ENCODE measurements at places on chromosomes 16 and 17. TPM values are rescaled to one million over a fixed set of nuclear protein-coding genes. Genes with fewer than 3 reads are reported as not detected.

CACNA1H gene
- 6.3 TPM for polyA plus RNA-seq

ZSCAN10 gene
- polyA plus RNA-seq = 0.02 TPM

HBA2 gene
- 126 TPM for polyA plus RNA-seq

ZNF629 gene
- 5.7 TPM for polyA plus RNA-seq

VPS25 gene
- 45.1 TPM for polyA plus RNA-seq

COX10 gene
- 6.4 TPM for polyA plus RNA-seq

TLCD2 gene
- polyA plus RNA-seq = 6.2 TPM

SCGB1C2 gene
- not detected for polyA plus RNA-seq

MRM1 gene
- 8.2 TPM for polyA plus RNA-seq

CDH8 gene
- 0.02 TPM for polyA plus RNA-seq

SNX20 gene
- polyA plus RNA-seq = 4.1 TPM

PTX4 gene
- polyA plus RNA-seq = 0.02 TPM

KRT14 gene
- polyA plus RNA-seq = 0.63 TPM

CBFA2T3 gene
- polyA plus RNA-seq = 7.0 TPM

RNF43 gene
- 3.7 TPM for polyA plus RNA-seq

CMTM2 gene
- polyA plus RNA-seq = 2.0 TPM

SOX15 gene
- polyA plus RNA-seq = 0.68 TPM

SLC5A11 gene
- 0.05 TPM for polyA plus RNA-seq

NACA2 gene
- polyA plus RNA-seq = 0.07 TPM

RPUSD1 gene
- 21.8 TPM for polyA plus RNA-seq

SPATA22 gene
- polyA plus RNA-seq = 0.06 TPM

CCDC40 gene
- polyA plus RNA-seq = 6.5 TPM

ALG1 gene
- polyA plus RNA-seq = 21.2 TPM

CCR7 gene
- polyA plus RNA-seq = 2.1 TPM

UTS2R gene
- polyA plus RNA-seq = not detected

C17orf107 gene
- 1.3 TPM for polyA plus RNA-seq

STH gene
- not detected for polyA plus RNA-seq

CBLN1 gene
- 0.43 TPM for polyA plus RNA-seq

CRHR1 gene
- not detected for polyA plus RNA-seq

KCNJ12 gene
- polyA plus RNA-seq = 1.6 TPM

DOC2B gene
- 5.5 TPM for polyA plus RNA-seq

CES1 gene
- polyA plus RNA-seq = 61.8 TPM

NKD1 gene
- 3.3 TPM for polyA plus RNA-seq

C17orf78 gene
- not detected for polyA plus RNA-seq

KCTD5 gene
- 31.8 TPM for polyA plus RNA-seq

KRT31 gene
- polyA plus RNA-seq = not detected
